ENCODE measurements at places on chromosomes 16 and 17.

DNA sequence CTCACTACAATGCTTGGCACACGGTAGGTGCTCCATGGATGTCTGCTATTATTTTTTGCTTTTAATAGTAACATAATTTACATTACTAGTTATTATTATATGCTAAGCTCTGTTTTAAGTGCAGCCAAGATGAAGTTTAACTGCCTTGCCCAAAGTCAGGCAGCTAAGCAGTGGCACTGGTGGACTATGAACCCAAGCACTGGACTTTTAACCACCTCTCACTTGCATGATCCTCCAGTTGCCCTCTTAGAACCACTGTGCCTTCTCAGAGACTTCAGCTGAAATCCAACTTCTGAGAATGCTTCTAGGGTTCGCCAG lies 1.5 kb upstream of the ZNF207 start:
- DNase-seq = no peak

DNA sequence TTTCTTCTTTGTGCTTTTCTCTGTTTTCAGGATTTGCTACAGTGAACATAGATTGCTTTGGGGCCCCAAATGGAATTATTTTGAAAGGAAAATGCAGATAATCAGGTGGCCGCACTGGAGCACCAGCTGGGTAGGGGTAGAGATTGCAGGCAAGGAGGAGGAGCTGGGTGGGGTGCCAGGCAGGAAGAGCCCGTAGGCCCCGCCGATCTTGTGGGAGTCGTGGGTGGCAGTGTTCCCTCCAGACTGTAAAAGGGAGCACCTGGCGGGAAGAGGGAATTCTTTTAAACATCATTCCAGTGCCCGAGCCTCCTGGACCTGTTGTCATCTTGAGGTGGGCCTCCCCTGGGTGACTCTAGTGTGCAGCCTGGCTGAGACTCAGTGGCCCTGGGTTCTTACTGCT lies 1.2 kb downstream of the STH start:
- no peak for DNase-seq

DNA sequence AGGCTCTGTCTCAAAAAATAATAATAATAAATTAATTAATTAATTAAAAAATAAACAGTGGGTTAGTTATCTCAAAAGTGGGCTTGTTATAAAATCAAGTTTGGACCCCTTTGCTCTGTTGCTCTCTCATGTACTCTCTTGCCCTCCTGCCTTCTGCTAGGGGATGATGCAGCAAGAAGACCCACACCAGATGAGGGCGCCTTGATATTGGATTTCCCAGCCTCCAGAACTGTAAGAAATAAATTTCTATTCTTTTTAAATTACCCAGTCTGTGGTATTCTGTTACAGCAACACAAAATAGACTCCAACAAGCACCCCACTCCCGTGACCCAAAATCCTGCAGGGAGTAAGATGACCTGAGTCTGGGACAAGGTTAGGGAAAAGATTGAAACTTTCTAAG lies 2.1 kb upstream of the ZNF652 start:
- no peak for DNase-seq

DNA sequence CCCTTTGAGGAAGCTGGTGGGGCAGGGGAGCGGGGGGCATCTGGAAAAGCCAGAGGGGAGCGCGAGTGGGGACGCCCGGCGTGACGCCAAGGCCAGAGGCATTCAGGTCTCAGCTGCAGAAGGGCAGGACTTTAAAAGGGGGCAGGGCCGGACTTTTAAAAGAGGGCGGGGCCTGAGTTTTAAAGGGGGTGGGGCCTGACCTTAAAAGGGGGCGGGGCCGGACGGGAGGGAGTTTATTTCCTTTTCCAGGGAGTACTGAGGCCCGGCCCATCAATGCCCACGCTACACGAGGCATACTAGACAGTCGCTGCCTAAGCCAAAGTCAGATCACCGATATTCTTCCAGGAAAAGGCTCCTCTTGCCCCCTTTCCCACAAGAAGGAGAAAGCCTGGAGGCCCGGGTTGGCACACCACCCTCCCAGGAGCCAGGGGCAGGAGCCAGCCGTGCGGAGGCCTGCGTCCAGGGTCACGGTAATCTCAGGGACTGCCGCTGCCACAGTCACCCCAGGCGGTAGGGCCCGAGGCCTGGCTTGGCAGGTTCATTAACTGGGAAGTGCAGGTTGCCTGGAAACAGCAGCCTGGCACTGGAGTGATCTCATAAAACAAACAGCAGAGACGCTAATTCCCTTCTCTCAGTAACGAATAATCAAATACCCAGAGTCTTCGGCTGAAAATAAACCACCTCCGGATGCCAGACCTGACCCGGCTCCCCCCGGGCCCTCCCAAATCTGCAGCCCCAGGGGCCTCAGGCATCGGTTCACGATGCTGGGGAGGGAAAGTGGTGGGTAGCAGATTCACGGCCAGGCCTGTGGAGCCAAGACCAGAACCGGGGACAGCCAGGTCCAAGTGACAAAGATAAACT lies 90.7 kb downstream of the TIMM22 start:
- DNase-seq = no peak

DNA sequence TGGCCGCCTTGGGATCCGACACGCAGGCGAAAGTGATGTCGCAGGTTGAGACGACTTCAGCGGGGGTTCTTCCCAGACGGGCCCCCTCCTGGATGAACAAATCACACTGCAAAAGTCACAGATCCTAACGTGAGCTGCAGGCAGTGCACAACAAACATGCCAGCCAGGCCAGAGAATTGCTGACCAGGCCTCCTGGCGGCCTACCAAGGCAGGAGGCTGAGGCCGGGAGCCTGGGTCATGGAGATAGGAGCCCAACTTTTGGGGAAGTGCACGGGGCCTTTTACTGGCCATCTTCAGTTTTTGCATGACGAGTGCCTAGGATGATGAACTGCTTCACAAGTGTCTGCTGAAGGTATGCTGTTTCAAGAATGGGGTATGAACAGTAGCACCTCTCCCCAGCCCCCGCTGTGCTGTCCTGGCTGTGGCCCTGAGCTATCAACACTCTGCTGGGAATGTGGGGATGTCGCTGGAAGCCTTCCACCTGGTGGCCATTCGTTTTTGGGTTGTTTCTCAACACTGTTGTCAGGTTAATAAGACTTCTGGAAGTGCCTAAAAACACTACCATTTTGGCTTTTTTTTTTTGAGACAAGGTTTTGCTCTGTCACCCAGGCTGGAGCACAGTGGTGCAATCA lies 12.2 kb upstream of the ROGDI start:
- DNase-seq = no peak

DNA sequence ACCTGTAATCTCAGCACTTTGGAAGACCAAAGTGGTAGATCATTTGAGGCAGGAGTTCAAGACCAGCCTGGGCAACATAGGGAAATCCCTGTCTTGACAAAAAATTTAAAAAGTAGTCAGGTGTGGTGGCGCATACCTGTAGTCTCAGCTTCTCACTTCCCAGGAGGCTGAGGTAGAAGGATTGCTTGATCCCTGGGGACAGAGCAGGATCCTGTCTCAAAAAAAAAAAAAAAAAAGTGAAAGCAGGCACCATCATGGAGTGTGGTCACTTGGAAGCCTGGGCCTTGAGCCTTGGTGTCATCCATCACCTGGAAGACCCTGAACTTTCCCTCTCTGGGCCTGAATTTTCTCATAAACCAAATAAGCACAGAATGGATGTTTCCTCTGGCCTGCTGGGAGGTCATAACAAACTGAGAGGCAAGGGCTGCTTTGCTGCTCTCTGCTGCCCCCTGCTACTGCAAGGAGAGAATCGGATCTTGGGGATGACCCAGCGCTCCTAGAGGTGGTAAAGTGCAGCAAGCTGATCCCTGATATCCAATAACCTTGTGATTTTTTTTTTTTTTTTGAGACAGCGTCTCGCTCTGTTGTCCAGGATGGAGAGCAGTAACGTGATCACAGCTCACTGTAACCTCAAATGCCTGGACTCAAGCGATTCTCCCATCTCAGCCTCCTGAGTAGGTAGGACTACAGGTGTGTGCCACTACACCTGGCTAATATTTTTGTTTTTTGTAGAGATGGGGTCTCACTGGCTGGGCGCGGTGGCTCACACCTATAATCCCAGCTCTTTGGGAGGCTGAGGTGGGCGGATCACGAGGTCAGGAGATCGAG lies 75.9 kb upstream of the RNU2-1 start:
- DNase-seq = no peak

DNA sequence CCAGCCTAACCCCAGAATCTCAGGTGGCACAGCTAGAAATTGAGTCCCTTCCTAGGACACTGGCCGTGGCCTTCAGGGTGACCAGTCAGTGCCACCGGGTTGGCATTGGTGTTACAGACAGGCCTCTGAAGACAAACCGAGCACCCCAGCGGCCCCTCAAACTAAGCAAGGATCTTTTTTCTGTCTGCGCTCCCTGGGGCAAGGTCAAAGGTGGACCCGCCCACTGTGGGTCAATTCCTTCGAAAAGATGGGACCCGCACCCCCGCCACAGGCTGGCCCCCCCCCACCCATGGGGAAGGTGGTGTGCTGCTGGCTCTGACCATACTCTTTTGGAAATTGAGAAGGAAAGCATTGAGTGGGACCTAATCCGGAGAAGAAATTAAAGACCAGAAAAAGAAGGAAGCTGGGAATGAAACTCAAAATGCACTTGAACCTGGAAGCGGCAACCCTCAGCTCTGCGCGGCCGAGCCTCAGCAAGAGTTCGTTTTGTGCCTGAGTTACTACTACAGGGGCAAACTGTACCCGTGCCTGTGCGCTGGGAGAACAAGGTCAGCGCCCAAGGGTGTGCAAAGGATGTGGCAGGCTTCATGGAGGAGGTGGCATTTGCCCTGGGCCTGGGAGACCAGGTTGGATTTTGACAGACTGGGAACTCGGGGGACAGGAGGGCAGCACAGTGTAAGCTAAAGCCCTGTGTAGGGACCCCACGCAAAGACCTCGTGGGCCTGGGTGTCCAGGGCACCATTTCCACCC lies 20.4 kb downstream of the TMC6 start:
- DNase-seq = no peak

- DNase-seq = no peak
These were observed 149.1 kb downstream of the VPS53 start for GRCh38 chr17:565521-565920.

GRCh38 chr16:53911513-53911912 lies 207.6 kb downstream of the FTO start:
- no peak for DNase-seq

DNA sequence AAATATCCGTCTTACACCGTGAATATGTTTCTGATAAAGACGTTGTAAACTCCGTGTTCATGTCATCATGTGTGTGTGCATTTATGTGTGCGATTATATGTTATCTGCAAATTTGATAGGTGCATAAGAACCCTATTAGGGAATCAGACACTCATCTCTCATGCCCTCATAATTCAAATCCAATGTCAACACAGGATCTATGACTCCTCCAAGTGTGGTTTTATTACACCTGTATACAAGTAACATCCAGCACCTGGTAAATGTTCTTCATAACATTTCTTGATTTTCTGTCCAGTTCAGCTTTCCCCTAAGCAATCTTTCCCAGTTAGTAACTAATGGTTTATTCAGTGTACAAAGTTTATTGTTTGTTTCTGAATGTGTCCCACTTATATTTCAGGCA lies 681.9 kb downstream of the CDH11 start:
- no peak for DNase-seq

DNA sequence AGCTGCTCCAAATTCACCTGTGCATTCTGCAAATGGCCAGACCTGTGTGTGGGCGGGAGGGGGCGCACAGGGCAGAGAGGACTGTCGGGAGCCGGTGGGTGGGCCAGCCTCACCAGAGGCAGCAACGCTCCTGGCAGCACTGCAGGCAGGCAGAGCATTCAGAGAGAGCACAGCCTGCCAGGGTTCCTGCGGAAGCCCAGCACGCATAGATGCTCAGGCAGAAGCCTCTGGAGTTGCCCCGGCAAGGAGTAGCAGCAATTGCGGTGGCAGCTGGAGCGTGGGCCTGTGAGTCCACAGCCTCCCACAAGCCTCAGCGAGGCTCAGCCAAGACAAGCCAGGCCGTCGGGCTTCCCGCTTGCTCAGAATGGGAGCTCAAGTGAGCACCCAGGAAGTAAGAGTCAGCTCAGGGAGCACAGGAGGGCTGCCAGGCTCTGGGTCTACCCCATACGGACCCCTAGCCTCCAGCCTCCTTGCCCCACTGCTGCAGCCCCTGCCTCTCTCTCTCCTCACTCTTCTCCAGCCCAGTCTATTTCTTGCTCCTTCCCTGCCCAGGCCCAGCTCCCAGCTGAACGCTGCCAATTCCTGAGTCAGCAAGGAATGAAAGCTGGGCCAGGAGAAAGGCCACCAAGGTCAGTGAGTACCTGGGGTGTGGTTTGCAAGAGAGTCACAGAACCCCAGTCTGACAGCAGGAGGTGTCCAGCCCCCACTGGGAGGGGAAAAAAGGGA lies 9.6 kb downstream of the EMC6 start:
- DNase-seq = no peak

- no peak for DNase-seq
These were observed 123.2 kb downstream of the CDRT15L2 start for GRCh38 chr17:20702692-20703091.

DNA sequence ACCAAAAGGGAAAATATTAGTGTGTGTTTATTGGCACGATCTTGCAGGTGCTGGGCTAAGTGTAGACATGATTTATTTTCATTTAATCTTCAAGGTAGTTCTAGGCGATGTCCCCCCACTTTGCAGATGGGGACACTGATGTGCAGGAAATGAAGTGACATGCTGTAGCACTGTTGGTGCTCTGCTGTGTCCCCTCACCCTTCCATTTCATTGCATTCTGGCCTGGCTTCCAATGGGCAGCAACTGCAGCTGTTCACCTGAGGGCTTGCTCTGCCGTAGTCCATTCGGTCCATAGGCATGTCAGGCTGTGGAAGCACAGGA lies 123.9 kb downstream of the PRKCB start:
- no peak for DNase-seq

- DNase-seq = no peak
These were observed 3.9 kb downstream of the VPS35L start for GRCh38 chr16:19559242-19559910.

- no peak for DNase-seq
These were observed 72.2 kb upstream of the TRAP1 start for GRCh38 chr16:3789375-3790099.

DNA sequence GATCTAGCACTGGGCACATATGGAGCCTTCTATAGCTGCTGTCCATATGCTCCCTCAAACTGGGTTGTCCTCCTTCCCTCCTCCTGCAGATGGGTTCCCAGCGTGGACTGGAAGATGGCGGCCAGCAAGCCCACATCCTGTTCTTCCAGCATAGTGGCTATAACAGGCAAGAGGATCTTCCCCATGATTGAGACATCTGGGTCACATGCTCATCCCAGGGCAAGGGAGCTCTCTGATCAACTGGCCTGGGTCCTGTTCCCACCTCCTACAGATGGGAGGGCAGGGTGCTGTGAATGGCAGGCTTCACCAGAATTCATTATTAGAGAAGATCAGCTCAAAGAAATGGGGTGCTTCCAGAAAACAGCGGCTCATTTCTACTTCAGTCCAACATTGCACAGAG lies 210.2 kb downstream of the PARN start:
- DNase-seq = no peak

GRCh38 chr16:67967183-67967957 lies 1.1 kb downstream of the SLC12A4 start:
- DNase-seq = peak; percentile 13

DNA sequence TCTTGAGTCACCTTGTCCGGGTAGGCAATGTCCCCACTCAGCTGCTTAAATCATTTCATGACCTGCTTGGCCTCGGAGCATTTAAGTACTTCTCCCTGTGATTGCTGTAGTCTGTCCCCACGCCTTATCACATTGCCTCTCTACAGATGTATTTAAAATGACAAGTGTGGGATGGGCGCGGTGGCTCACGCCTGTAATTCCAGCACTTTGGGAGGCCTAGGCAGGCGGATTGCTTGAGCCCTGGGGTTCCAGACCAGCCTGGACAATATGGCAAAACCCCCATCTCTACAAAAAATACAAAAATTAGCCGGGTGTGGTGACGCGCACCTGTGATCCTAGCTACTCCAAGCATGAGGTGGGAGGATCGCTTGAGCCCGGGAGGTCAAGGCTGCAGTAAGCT lies 1.3 kb upstream of the GJC1 start:
- DNase-seq = no peak
